ENCODE measurements at places on chromosomes 5 and 9.

DNA sequence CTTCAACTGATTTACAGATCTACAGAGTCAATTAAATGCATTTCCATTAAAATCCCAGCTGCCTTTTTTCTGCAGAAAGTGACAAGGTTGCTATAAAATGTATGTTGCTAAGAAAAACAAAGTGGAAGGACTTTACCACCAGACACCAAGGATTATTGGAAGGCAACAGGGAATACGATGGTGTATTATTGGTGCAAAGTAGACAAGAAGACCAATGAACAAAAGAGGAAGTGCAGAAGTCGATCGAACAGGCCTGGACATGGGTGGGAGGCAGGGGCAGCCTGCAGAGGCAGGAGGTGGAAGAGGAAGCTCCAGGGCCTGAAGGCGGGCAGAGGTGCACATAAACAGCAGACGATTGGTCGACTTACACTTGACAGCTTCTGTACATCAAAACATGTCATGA is 10.6 kb upstream of the SLC6A19 start:
- DNase-seq = no peak

- DNase-seq = no peak
Measured at GRCh38 chr5:159933531-159934485, 17.5 kb downstream of the ADRA1B start.

DNA sequence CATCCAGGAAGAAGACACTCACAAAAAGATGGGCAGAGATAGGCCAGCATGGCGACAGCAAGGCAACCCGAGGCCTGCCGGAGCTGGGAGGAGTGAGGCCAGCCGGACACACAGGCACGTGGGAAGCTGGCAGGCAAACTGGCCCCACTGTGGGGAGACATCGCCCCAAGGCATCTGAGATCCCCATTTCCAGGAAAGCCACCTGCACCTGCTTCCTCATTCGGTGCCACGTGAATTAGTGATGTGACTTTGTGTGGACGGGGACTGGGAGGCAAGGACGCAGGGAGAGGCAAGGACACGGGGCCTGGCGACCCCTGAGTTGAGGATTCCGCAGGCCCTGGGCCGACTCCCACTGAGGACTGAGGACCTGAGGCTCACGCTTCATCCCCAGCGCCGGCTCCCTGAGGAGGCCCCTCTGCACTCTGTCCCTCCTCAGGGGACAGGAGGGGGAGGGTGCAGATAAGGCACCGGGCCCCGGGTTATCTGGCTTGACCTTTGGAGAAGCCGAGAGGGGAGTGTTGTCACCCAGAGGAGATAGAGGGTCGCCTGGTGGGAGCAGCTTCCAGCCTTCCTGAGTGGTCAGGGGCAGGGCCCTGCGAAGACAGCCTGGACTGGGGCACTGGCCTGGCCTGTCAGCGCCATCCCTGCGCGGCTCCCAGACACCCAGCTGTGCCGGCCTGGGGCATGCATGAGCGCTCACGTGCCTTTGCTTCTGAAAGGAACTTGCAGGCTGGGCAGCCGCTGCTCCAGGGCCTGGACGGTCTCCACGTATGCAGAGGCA is 39.7 kb downstream of the NDUFS6 start:
- no peak for DNase-seq

DNA sequence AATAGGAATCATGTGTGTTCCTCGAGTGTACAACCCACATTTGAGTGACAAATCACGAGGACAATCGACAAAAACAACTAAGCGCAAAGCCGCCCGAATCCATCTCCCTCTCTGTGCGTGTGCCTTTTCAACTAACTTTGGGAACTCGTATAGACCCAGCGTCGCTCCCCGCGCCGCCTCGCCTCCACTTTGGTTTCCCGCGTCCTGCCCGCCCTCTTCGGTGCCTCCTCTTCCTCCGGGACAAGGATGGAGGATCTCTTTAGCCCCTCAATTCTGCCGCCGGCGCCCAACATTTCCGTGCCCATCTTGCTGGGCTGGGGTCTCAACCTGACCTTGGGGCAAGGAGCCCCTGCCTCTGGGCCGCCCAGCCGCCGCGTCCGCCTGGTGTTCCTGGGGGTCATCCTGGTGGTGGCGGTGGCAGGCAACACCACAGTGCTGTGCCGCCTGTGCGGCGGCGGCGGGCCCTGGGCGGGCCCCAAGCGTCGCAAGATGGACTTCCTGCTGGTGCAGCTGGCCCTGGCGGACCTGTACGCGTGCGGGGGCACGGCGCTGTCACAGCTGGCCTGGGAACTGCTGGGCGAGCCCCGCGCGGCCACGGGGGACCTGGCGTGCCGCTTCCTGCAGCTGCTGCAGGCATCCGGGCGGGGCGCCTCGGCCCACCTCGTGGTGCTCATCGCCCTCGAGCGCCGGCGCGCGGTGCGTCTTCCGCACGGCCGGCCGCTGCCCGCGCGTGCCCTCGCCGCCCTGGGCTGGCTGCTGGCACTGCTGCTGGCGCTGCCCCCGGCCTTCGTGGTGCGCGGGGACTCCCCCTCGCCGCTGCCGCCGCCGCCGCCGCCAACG is at the start of gene GPR150:
Gene GPR150, plus strand, starts transcription at position 58 of the 840 bp plus-strand sequence. Its CDS starts 189 bp downstream, at position 247.
- no peak for DNase-seq

DNA sequence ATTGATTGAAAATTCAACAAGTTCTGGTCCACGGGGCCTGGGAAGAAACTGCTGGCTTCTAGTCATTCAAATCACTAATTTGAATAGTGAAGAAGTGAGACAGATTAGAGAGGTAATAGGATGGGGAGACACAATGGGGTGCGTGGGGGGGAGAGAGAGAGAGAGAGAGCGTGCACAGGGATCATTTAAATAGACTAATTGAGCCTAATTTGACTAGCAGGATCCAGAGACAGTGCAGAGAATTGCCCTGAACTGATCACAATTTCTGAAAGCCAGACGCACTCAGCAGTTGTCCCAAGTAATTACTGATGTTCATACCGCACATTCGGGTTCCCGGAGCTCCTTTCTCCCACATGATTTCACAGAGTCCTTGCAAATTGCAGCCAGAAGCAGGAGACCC is 50.3 kb upstream of the C5orf58 start:
- DNase-seq = no peak

DNA sequence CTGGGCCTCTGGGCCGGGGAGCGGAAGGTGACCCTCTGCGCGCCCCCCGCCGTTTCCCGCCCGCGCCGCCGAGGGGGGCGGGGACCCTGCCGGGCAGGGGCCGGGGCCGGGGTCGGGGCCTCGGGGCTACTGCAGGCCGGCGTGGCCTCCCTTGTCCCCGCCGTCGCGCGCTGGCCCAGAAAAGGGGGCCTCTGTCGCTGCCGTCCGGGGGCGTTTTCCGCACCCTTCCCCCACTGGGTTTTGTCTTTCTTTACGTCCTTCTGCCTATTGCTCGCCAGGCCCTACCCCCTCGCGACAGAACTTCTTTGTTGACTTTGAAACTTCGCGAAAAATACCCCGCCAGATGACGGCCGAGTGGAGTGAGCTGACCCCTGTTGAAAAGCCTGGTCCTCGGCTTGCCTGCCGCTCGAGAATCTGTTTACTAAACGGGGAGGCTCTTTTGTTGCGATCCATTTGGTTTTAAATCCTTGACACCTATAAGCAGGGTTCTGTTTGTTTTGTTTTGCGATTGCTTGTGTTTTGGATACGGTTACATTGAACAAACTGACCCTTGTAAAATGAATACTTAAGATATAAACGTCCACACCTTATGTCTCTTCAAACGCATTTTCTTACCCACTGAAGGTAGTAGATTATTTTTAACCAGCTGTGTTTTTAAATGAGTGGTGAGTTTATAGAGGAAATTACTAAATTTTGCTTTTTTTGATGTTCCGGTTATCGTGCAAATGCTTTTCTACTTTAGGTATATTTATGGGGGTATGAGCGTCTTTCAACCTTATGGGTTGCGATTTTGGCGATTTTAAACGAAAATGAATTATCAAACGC is 765 bp downstream of the MARCHF6 start:
- no peak for DNase-seq

- no peak for DNase-seq
Measured at GRCh38 chr5:149273237-149273636, 1.6 kb downstream of the AFAP1L1 start.

- no peak for DNase-seq
Measured at GRCh38 chr9:78357165-78357873, 60.4 kb downstream of the PSAT1 start.

- no peak for DNase-seq
Measured at GRCh38 chr5:59768152-59769040, 125.1 kb downstream of the PDE4D start.

DNA sequence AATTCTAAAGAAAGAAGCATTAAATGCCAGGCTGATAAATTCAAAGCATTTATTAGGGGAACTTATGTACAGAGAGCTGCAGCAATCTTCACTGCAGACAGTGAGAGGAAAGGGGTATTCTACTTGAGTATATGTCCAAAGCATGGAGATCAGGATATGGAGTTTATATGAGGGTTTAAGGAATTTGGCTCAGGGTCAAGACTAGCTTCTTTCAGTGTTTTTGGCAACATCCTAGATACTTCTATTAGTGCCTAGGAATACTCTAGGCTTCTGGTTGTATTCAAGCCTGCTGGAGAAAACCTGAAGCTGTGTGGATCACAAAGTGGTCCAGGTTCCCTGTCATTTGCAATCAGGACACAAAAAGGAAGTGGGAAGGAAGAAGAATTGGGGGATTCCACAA is 194.6 kb downstream of the CETN3 start:
- no peak for DNase-seq

GRCh38 chr9:92236915-92237314 is 56.6 kb downstream of the IARS1 start:
- DNase-seq = no peak

DNA sequence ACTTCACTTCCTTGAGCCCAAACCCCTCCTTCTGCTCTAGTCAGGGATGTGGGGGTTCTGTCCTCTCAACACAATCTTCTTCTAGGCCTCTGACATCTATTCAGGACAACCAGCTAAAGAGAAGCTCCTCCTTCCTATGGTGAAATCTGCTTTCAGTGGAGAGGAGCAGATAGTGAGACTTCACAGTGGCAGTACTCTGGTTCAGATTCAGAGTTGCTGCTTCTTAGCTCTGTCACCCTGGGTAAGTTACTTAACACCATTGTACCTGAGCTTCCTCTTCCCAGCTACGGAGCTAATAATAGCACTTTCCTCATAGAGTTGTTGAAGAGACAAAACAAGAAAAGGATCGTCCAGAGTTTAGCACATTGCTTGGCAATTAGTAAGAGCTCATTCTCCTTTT is 77.3 kb upstream of the LARP1 start:
- no peak for DNase-seq

DNA sequence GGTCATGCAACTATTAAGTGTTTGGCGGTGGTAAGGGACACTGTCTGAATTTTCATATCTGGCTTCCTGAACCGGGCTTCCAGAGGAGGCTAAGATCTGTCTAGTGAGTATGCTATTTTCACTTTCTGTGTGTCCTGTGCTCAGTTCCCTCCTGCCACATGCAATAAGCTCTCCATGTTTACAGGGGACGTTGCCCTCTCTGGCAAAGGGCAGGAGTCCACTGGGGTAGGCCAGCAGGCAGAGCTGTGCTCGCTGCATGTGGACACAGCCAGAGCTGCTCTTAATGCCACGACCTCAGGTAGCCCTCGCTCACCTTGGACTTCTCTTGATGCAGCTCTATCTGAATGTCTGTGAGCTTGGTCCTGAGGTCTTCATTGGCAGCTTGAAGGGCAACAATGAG is 111.2 kb downstream of the JAKMIP2 start:
- no peak for DNase-seq

DNA sequence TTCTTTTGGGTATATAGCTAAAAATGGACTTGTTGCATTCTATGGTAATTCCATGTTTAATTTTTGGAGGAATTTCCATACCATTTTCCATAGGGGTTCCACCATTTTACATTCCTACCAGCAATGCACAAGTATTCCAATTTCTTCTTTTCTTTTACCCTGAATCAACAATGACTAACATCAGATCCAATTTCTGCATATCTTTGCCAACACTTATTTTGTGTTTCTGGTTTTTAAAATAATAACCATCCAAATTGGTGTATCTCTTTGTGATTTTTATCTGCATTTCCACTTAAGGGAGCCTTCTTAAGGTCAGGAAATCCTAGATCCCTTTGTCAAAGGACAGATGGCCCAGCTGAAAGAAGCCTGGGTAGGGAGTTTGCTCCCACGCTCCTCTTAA is 29.5 kb upstream of the SMU1 start:
- DNase-seq = no peak

DNA sequence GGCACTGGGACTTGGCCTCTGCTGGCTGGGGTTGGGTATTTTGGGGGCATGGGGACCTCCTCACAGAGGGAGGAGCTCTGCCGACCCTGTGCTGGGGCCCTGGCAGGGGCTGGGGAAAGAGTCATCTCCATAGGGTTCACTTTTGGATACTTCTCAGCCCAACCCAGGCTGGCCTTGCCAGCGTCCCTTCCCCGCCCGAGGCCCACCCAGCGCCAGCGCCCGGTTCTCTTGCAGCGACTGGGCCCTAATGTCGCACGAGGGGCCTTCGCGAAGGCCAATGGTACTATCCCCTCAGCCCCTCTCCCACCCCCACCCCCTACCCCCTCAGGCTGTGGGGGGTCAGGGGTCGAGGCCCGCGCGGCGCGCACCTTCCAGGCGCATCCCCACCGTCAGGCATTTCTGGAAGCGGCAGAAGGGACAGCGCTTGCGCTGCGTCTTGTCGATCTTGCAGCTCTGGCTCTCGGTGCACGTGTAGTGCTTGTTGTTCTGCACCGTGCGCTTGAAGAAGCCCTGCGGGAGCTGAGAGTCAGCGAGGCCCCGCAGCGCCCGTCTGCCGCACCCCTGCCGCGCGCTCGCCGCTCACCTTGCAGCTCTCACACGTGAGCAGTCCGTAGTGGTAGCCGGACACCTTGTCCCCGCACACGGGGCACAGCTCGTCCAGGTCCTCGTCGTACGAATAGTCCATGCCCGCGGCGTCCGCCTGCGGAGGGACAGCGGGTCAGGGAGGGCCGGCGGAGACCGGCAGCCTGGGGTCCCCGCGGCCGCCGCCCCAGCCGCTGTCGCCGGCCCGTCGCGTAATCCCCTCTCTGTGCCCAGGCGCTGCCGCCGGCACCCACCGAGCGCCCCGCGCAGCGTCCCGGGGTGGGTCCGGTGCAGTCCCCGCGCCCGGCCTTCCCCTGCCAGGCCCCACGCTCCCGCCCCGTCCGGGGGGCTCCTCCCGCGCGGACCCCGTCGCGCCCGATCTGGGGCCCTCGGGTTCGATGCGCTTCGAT is 4.2 kb downstream of the NR5A1 start:
- no peak for DNase-seq

GRCh38 chr9:72363236-72363635 is 1.8 kb downstream of the ZFAND5 start:
- no peak for DNase-seq
